Myocyte (in vitro differentiated cells): ENCODE measurements at places on chromosomes 1 and 21. TPM values are rescaled to one million over a fixed set of nuclear protein-coding genes. Genes with fewer than 3 reads are reported as not detected.

- DNase-seq = no peak
Observed at GRCh38 chr1:41366455-41367287, 5.4 kb downstream of the FOXO6 start.

DNA sequence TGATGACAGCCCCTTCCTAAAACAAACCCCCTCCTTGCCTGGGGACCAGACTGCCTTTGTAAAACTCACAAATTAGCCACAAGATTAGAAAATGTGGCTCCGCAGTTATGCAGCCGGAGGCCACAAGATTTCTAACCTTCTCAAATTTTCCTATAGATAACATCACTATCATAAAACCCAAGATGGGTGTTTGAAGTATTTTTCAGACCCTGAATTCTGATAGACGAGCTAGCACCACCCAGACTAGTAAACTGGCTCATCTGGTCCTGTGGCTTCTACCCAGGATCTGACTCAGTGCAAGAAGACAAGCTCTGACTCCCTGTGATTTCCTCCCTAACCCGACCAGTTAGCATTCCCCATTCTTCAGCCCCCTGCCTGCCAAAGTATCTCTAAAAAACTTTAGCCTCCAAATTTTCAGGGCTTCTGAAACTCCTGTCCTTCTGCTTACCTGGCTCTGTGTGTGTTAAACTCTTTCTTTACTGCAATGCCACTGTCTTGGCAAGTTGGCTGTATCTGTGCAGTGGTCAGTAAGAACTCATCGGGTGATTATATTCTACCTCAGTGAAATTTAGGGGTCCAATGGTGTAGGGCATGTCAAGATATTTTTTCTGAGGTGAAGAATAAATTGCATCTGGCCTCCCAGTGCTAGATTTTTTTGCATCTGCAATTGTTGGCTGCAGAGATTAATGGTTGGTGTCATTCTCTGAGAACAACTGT is 102.1 kb downstream of the S1PR1 start:
- no peak for DNase-seq

DNA sequence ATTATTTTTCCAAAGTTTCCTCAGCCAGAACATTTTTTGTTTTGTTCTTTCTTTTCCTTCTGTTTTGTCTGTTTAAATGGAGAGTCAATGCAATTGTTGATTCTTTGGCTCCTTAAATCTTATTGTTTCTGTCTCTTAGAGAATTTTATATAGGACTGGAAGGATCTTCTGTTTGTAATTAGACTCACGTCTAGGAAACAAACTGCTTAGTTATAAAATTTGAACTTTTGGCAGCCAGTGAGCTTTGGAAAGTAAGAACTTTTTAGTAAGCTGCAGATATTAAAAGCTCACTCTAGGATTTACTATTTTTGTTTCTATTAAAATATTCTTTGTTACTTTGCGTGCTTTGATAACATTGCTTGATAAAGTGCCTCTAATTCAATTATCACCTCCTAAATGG is 109.8 kb upstream of the HNRNPU start:
- DNase-seq = no peak

- no peak for DNase-seq
Observed at GRCh38 chr21:41801321-41802197, 34.7 kb upstream of the RIPK4 start.

DNA sequence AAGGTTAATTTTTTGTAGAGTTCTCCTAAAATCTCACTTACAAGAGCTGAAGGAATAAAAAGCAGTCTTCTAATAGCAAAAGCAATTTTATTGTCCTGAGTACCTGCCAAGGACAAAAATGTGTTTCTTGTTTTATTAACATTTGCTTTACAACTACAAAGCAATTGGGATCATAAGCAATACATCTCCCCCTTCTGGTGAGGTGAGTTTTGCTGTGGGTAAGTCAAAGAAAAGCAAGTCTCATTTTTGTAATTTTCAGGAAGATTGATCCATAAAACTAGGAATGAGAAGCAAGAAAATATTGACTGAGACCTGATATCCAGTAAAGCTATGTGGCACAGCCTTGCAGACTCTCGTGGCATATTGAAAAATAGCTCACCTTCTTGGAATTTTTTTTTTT is 2162.7 kb downstream of the NCAM2 start:
- no peak for DNase-seq

Gene FBXO2
- 1.0 TPM in 1 of 2 replicates, not detected in the other for total RNA-seq

Gene TMEM82
- not detected in 2 replicates for total RNA-seq

Gene RXRG
- total RNA-seq = 0.08 TPM in 1 of 2 replicates, not detected in the other
